NCI-H446 treated with DMSO at 0.1 percent for 48 hours (cell line): ENCODE measurements at places on chromosomes 6 and 20.

DNA sequence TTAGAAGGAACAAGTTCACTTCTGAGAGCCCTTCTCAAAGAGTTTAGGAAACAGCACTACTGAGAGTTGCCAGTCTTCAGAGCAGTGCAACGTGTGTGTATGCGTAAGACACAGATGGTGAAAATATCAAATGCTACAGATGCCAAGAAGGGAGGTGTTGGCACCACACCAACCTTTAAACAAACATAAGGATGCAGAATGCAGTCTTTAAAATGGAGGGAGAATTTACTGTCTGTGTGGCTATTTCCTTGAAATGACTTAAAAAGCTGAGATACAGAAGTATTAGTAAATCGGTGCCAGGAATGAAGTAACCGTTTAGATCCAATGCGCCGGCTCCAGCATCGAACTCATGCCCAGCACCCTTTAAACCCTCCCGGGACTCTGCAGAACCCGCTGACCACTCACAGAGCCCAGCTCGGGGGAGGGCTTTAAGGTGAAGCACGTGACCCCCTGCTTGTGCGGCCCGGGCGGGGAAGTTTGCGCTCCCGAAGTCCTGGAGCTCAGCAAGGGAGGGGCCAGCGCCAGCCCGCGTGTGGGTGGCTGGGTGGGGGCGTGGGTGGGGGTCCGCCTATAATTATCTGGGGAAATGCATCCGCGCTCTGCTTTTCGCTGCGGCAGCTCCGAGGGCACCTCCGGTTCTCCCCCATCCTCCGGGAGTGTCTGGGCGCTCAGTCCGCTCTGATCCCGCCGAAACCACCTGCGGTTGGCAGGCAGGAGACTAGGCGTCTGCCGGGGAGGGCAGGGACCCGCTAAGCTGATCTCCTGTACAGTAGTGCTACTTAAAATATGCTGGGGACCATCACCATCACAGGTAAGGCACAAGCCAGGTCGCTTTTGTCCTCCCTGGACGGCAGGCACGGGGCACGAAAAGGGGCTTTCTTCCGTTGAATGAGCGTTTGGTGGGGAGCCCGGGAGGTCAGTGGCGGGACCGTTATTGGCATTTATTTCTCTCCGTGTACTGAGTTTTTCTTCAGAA, 66.0 kb downstream of the ZBTB2 start:
- DNase-seq = no peak

- no peak for DNase-seq
These were observed 22.5 kb downstream of the JARID2 start for GRCh38 chr6:15268137-15268908.

GRCh38 chr6:44264154-44265006, 971 bp downstream of the NFKBIE start:
- DNase-seq = no peak

GRCh38 chr20:40957265-40957760, 71.3 kb upstream of the TOP1 start:
- DNase-seq = no peak

DNA sequence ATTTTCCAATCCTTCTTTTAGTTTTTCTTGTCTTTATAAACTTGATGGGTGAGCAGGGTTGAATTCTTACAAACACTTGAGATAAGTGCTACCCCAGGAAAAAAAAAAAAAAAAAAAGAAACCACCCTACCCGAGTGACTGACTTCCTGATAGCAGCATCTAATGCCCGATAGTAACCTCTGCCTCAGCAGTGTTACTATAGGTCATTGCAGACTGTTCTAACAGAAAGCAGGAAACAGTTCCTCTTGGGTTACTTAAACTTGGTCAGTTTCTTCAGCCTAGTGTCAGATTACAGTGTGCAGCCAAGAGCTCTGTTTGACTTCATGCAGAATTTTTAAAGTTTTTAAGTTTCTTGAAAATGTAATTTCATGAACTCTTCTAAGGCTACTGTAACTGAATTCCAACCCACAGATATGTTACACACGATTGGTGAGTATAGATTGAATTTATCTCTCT, 2.1 kb downstream of the MYLIP start:
- peak; percentile 22 for DNase-seq

DNA sequence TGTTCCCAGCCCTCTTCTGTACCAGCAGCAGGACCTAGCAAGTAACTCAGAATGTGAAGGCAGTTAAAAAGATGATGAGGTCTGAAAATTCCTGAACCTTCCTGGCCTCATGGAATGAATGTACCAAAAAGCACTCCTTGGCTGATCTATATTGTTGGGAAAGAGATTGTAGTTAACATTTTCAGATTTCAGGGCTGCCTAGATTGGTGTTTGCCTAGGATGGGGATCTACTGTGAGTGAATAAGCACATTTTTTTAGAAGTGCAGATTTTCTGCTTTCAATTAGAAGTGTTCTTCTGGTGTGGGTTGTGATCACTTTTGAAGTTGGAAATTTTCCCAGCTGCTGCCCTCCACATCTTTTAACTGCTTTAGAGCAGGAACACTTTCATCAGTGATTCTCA, 6.2 kb downstream of the MYLIP start:
- DNase-seq = no peak

GRCh38 chr6:6696867-6697531, 108.5 kb downstream of the LY86 start:
- DNase-seq = peak; percentile 17

GRCh38 chr6:5706124-5707033, 300.3 kb downstream of the NRN1 start:
- DNase-seq = no peak

- no peak for DNase-seq
These were observed 313.5 kb downstream of the RFPL4B start for GRCh38 chr6:112660626-112661025.

GRCh38 chr6:137224799-137225198, 5.6 kb upstream of the IFNGR1 start:
- no peak for DNase-seq

- no peak for DNase-seq
These were observed 158.3 kb upstream of the EEF1E1 start for GRCh38 chr6:8260610-8261009.

DNA sequence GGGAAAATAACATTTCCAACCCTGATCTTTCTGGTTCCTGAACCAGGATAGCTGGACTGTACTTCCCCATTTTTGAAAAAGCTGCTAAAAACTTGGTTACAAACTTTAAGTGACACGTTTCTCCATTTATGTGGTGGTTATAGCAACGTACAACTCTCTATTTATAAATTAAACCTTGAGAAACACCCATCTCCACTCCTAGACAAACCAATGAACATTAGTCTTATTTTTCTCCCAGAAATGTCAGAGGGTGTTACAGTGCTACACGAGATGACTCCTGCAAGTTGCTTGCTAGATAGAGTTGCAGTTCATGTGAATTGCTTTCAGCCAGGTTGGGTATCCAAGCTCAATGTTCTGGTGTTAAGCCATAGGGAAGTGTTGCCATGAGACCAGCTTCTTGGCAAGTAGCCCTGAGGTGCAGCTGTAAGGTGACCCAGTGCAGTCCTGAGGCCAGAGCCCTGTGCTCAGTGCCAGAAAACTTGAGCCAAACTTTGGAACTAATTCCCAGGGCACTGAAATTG, 51.3 kb upstream of the REV3L start:
- peak; percentile 69 for DNase-seq

GRCh38 chr6:42532038-42532669, 31.7 kb upstream of the UBR2 start:
- DNase-seq = peak; percentile 10

- DNase-seq = peak; percentile 58
These were observed 89.1 kb upstream of the PHACTR3 start for GRCh38 chr20:59515013-59515905.

DNA sequence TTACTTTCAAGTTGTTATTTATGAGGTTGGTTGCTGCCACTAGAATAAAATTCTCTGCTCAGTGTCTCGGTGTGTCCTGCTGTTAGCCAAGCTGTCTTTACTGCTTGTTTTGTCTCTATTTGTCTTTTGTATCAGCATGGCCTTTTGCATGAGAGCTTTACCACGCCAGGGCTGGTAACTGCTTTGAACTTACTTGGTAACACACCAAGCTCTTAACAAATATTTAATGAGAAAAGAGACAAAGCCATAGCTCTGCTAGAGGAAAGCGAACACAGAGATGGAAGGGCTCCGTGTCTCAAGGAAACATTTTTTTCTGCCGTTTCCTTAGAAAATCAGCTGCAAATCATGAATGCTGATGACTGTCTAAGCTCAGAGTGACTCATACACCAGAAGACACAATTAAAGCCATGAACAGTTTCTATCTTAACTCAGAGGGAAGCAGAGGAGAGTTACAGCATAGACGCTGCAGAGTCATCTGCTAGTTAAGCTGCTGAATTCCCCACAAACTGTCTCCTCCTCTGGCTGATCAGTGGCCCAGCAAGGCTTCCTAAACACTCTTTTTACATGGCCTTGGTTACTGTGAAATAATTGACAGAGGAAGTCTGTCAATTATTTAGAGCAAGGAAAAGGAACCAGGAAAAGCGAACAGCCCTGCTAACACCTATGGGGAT, 44.8 kb downstream of the AGPAT4 start:
- peak; percentile 58 for DNase-seq

DNA sequence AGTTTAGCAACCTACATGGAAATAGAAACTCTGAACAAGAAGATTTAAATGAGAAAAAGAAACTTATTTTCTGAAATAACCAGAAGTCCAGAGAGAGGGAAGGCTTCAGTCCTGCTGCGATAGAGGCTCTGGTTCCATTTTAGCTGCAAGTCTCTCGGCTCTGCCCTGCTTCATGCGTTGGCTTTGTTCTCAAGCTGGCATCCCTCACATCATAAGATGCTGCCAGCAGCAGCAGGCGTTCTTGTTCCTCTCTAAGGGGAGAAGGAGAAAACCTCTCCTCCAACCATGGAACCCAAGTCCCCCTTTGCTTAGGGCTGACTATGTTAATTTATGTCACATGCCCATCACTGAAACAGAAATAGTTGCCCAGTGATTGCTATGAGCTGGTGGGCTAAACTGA, 46.4 kb upstream of the PMEPA1 start:
- no peak for DNase-seq

- DNase-seq = no peak
These were observed 89.4 kb downstream of the CLVS2 start for GRCh38 chr6:123085403-123085802.

DNA sequence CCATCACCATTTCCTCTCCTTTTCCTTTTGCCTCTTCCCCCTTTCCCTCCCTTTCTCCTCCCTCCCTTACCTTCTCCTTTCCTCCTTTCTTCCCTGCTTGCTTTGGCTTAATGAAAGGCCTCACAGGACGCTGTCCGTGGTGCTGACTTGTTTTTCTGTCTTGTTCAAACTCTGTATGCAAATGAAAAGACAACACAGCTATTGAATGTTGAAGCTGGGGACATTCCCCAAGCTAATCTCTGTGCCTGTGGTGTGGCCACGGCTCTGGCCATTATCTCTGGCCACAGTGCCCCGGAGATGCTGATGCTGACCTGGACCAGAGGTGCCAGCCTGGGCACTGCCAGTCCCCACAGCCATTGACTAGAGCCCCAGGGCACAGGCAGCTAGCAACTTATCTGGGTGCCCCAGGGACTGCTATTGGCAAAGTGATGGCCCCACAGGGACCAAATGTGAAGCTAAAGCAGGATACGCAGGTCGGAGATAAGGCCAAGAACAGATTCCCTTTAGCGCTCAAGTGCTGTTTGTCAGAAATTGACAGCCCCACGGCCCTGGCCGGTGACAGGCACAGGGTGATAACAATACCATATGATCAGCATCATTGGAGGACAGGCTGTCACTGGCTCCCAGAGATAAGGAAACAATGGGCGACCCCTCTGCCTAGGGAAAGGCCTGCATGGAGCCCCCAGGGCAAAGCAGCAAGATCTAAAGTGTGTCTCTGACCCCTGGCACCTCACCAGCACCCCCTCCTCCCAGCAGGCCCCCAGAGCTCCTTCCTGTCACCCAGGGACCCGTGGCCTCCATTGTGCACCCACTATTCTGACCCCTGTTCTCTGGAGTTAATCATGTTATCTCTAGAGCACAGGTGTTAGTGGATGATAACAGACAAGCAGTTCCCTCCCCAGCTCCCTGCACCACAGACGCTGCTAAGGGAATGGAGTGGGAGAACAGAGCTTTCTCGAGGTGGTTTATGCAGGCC, 31.6 kb upstream of the SLC32A1 start:
- DNase-seq = no peak

DNA sequence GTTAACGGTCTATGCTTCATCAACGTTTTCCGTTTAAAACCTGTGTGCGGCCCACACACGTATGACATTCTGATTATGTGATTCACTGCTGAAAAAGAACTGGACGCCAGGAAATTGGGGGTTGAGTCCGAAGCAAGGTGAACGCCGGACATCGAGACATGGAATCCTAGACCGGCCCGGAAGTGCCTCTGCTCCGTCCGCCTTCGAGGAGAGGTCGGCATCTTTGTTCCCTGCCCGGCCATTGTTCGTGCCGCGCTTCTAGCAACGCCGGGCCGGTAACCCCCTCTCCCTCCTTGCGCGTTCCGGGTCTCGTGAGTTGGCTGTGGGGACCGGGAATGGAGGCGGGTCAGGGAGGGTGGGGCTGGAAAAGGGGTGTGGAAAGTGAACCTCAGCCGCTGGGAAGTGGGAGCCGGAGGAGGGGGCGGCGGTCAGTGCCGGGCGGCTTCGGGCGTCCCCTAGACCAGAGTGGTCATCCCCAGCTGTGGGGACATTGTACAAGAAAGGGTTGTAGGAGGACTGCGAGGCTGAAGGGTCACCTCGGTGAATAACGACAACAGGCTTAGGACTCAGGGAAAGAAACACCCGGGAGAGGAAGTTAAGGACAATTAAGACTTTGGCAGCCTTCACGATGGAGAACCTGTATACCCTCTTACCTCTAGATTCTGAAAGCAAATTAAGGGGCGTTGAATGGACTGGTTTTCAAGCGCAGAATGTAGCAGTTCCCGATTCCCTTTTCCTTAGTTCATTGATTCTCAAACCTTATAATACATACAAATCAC, at the start of gene ZSCAN9:
TSS of gene ZSCAN9 (plus strand) at position 220 of the 779 bp plus-strand sequence. CDS start 1,810 bp downstream, outside the sequence.
- DNase-seq = peak; percentile 74

DNA sequence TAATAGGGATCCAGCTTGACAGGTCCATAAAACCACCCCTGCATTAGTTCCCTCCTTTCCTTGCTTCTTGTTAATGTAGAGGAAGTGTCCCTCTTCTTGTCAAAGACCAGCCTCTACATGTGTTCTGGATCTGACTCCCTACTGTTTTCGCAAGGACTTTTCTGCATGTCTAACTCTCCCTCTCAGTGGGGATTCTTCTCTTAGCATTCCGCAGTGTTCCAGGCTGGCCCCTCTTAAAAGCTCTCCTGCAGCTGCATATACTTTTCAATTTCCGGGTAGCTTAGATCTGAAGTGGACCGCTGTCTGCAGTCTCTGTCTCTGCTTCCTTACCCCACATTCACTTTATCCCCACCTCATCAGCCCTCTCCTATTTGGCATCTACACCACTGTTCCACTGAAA, 96.1 kb upstream of the MAN1A1 start:
- DNase-seq = no peak

GRCh38 chr6:144150710-144151657, 667 bp downstream of the STX11 start:
- no peak for DNase-seq

GRCh38 chr6:155364844-155365437, 50.7 kb upstream of the TFB1M start:
- DNase-seq = no peak
